Hematopoietic multipotent progenitor cell (in vitro differentiated cells): ENCODE measurements at places on chromosomes 16 and 17. TPM values are rescaled to one million over a fixed set of nuclear protein-coding genes. Genes with fewer than 3 reads are reported as not detected.

The TSR3 gene
- 48.2 TPM for total RNA-seq

The KRT33B gene
- not detected for total RNA-seq

GRCh38 chr17:52899235-52899634 lies 740.7 kb upstream of the CA10 start:
- no peak for DNase-seq

- DNase-seq, result no peak
Observed at GRCh38 chr17:80585890-80586845, 41.5 kb downstream of the RPTOR start.
